B cell (primary cell): ENCODE measurements at places on chromosomes 5 and 9. TPM values are rescaled to one million over a fixed set of nuclear protein-coding genes. Genes with fewer than 3 reads are reported as not detected.

DNA sequence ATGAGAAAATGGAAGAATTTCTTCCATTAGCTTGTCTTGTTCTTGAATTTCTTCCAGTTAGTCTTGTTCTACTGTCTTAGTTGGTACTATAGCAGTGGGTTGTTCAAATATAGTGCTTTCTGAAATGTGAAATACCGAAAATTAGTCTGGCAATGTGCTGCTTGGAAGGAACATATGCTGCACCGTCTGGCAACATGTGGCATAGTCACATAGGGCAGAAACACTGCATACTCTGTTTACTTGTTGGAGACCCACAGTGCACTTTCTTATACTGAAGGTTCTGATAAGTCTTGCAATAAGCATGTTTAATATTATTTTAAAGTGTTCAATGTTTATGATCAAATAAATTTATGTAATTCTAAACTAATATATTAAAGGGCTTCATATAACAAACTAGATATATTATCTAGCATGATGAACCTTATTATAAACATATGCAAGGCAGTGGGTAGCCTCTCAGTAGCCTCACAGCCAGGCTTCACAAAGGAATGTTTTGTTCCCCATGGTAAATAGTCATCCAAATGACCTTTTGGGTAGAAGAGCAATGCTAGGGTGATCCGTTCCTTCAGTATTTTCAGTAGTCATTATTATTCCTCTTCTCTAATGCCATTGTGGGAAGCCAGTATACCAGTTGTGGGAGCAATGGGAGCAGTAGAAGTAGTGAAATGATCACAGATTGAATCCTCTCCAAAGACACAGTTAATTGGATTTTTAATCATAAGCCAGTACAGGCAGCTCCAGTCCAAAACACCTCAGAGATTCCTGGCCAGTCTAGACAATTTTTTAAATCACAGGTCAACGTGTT is 1106.7 kb downstream of the DTWD2 start:
- no peaks in the 10 kb centered on the region for H3K27me3 ChIP-seq
- H3K4me3 ChIP-seq, result no peak overlapping the region
- no peak for DNase-seq
- no peaks in the 10 kb centered on the region for H3K36me3 ChIP-seq
- no peaks in the 10 kb centered on the region for H3K4me1 ChIP-seq

Gene UBE2B
- polyA plus RNA-seq, result 23.0 and 45.7 TPM in 2 replicates

GRCh38 chr5:72115296-72115695 is 8.0 kb downstream of the MAP1B start:
- H3K4me1 ChIP-seq, result no peaks in the 10 kb centered on the region
- H3K4me3 ChIP-seq, result no peak overlapping the region
- H3K27ac ChIP-seq, result no peak overlapping the region
- no peaks in the 10 kb centered on the region for H3K27me3 ChIP-seq

DNA sequence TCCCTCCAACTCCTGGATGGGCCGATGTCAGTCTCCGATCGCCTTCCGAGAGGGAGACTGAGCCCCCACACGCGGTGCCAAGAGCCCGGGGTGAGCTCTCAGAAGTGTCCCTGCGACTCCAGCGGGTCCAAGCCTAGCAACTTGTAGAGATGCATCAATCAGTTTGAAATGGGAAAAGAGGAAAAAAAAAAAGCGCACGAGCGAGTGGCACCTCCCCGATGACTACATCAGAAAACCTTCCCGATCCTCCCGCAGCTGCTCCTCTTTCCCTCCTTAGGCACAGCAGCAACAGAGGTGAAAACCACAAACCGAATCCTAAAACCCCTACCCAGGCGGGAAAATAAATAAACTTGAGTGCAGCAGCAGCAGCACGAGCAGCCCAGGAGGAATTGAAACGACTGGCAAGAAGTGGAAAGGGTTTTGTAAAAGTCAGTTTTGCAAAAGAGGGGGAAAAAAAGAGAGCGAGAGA is 1.0 kb upstream of the EFNA5 start:
- no peaks in the 10 kb centered on the region for H3K27me3 ChIP-seq
- no peak overlapping the region for H3K4me3 ChIP-seq
- H3K27ac ChIP-seq, result no peak overlapping the region
- H3K4me1 ChIP-seq, result peaks cover 37% of the 10 kb centered on the region
- DNase-seq, result peak; percentile 8

Gene LAMC3
- polyA plus RNA-seq, result 0.45 and 0.81 TPM in 2 replicates

Gene PCDHGA7
- polyA plus RNA-seq, result 0.23 and 0.49 TPM in 2 replicates

Gene FBXO38
- polyA plus RNA-seq, result 14.4 and 22.5 TPM in 2 replicates

Gene C5
- polyA plus RNA-seq, result 2.7 and 3.4 TPM in 2 replicates

DNA sequence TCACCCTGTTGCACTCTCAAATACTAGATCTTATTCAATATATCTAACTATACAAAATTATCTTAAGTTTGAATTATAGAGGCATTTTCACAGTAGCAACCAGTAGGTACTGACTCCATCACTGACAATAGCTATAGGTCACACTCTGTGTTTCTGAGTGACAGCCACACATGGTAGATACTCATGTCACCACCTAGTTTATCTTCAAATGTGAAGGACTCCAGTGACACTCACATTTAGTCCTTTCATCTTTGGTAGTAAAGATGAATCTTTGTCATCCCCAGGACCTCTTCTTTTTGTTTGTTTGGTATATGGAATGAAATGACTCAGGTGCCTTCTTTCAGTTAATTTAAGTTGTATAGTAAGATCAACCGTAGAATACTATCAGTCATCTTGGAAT is 102.5 kb upstream of the DHFR start:
- H3K4me3 ChIP-seq, result no peak overlapping the region
- peaks cover 15% of the 10 kb centered on the region for H3K4me1 ChIP-seq
- DNase-seq, result no peak
- no peak overlapping the region for H3K27ac ChIP-seq

Gene FABP6
- polyA plus RNA-seq, result not detected in 2 replicates

DNA sequence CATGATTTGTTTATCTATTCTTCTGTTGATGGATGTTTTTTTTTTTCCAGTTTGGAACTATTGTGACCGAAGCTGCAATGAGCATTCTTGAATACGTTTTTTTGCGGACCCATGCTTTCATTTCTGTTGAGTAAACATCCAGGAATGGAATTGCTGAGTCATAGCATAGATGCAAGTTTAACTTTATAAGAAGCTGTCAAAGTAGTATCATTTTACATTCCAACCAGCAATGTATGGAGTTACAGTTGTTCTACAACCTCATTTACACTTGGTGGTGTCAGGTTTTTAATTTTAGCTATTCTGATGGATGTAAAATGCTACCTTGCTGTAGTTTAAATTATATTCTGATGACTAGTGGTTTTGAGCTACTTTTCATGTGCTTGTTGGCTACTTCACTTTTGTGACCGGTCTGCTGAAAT is 49.0 kb downstream of the NPR3 start:
- no peak overlapping the region for H3K4me3 ChIP-seq
- H3K27me3 ChIP-seq, result no peaks in the 10 kb centered on the region
- no peak for DNase-seq
- no peaks in the 10 kb centered on the region for H3K4me1 ChIP-seq
- no peak overlapping the region for H3K27ac ChIP-seq
- H3K36me3 ChIP-seq, result no peaks in the 10 kb centered on the region

- H3K4me1 ChIP-seq, result no peaks in the 10 kb centered on the region
- no peaks in the 10 kb centered on the region for H3K36me3 ChIP-seq
- no peak overlapping the region for H3K4me3 ChIP-seq
These were observed 1813.9 kb upstream of the CDH6 start for GRCh38 chr5:29379619-29380018.

DNA sequence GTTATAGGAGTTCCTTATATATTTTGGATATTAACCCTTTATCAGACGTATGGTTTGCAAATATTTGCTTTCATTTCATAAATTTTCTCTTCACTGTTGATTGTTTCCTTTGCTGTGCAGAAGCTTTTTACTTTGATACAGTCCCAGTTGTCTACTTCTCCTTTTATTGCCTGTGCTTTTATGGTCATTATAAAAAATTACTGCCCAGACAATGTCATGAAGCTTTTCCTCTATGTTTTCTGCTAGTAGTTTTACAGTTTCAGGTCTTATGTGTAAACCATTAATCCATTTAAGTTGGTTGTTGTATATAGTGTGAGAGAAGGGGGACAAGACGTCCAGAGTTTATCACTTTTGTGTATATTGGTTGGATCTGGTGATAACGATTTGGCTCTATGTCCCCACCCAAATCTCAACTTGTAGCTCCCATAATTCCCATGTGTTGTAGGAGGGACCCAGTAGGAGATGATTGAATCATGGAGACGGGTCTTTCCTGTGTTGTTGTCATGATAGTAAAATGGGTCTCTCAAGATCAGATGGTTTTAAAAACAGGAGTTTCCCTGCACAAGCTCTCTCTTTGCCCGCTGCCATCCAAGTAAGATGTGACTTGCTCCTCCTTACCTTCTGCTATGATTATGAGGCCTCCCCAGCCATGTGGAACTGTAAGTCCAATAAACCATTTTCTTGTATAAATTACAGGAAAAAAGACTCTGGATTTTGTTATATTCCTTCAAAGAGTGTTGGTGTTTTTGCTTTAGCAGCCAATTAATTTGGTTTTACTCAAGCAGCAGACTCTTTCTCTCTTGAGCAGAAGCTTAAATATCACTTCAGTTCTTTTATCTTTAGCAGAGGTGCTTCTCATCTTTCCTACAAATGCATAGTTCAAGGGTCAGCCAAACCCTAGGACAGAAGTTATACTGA is 13.7 kb downstream of the F2R start:
- no peak overlapping the region for H3K4me3 ChIP-seq
- no peak for DNase-seq
- H3K27ac ChIP-seq, result no peak overlapping the region
- no peaks in the 10 kb centered on the region for H3K4me1 ChIP-seq
